Cortex of kidney (tissue), 1 donor: ENCODE measurements at places on chromosomes 1 and 21.

- DNase-seq: no peak
These were observed 14.0 kb downstream of the ARHGEF16 start for GRCh38 chr1:3468236-3469103.

- no peak for DNase-seq
These were observed 6.0 kb downstream of the COL9A2 start for GRCh38 chr1:40310983-40311642.

GRCh38 chr1:5980314-5981008 is 11.8 kb downstream of the NPHP4 start:
- no peak for DNase-seq

DNA sequence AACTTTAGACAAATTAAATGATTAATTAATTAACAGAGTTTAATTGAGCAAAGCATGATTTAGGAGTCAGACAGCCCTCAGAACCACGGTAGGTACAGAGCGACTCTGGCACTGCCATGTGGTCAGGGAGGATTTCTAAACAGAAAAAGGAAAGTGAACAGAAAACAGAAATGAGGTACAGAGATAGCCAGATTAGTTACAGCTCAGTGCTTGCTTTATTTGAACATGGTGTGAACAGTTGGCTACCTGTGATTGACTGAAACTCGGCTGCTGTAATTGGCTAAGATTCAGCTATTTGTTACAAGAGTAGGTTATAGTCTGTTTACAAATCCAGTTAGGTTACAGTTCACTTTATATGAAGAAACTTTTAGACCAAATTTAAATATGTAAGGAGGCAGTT is 163.0 kb upstream of the TNR start:
- DNase-seq: no peak

DNA sequence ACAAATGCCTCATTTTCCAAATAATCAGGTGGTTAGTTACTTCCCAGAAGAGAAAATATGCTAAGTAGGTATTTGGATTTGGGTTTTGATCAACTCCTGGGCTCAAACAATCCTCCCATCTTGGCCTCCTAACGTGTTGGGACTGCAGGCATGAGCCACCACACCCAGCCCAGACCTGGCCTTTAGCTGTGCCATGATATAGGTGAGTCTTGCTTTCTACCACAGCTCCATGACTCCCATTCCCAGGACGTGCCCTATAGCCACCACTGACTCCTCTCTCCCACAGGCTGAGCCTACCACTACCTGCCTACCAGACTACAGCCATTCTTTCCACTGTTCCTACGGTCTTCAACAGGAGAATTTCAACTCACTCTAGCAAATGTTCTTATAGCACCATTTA is 1.8 kb upstream of the SLC1A7 start:
- no peak for DNase-seq

DNA sequence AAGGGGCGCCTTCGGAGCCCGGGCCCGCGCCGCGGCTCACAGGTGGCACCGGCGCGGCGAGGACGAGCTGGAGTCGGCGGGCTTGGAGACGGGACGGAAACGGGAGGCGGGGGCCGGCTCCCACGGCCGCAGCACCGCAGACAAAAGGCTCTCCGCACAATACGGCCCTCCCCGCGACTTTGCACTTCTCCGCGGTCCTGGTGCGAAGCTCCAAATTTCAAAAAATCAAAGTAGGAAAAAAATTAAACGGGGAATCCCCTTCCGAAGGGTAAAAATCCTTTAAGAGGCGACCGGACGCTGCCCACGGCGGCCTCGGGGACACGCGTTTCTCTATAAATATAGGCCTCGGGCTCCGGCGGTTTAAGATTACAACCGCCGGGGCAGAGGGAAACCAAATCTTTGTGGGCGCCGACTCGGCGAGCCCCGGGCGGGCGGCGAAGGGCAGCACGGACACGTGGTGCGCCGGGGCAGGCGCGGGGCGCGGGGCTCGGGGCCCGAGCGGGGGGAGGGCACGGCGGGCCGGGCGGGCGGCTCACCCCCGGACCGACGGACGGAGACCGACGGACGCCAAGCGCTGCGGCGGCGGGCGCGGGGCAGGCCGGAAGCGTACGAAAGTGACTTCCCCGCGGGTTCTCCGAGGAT is 453 bp downstream of the PABPC4 start:
- DNase-seq: no peak

- DNase-seq: no peak
These were observed 12.1 kb downstream of the TIE1 start for GRCh38 chr1:43312663-43313515.

DNA sequence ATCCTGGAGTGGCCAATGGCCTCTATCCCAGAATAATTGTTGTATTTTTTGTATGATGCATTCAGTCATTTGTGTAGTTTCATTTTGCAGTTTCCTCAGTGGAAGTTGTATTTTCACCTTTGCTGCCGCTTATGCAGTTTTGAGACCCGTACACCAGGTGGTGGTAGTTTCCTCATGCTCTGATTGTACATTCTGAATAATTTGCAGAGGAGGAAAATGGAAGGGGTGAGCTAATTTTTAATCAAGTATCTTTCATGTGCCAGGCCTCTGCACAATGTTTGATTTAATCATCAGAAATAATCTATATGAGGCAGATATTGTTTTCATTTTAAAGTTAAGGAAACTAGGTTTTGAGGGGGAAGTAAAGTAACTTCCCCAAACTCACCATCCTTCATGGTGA is 29.5 kb downstream of the HLX start:
- DNase-seq: no peak

DNA sequence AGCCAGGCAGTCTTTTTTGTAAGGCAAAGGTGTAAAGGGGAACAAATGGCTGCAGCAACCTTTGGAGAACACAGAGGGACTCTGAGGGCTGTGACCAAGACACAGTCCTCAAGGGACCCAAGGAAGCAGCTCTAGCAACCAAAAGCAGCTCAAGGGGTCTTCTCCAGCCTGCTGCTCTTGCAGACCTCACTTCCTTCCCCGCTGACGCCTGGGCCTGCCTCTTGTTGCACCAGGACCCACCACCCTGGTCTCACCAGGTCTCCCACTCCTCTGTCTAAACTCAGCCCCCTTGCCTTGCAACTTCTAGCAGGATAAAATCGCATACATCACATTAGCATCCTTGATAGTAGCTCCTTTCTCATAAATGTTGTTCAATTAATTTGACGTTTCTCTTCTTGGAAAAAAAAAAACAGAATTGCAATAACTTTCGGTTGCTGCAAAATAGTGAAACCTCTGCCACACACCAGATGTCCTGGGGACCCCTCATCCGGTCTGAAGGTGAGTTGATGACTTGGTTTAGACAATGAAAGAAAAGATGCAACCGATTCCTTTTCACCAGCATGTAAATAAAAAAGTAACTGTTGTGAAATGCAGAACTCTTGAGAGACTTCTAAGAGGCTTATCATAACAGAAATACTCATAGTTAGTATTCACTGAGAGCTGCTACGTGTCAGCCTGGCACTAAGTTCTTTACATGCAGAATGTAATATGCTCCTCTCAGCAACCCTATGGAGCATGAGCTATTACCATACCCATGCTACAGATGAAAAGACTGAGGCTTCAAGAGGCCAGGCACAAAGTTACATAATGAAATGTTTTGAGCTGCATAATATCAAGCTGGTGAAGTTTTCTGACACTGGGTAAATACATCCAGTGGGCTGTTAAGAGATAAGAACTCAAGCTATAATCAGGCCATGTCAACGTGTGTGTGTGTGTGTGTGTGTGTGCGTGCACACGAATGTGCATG is 58.5 kb downstream of the UMODL1 start:
- DNase-seq: no peak

DNA sequence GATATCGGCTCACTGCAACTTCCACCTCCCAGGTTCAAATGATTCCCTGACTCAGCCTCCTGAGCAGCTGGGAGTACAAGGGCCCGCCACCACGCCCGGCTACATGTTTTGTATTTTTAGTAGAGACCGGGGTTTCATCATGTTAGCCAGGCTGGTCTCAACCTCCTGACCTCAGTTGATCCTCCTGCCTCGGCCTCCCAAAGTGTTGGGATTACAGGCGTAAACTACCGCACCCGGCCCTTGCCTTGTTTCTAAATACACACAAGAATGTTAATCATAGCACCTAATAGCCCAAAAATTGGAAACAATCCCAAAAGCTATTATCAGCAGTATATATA is 1.2 kb upstream of the MSTO1 start:
- no peak for DNase-seq

DNA sequence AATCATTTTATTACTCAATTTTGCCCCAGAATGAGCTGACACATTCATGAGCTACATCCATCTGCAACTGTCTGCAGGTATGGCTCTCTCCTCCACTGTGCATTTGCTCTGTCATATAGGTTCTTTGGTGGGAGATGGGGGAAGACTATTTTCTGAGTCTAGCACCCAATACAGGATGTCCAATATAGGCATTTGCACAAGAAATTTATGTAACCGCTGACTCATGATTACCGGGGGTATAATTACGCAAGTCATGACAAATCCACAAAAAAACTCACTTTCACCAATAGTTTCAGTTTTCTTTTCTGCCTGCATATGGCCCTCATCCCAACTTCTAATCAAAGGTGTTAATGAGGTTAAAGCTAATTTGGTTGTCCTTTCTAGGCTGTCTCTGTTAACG is 17.5 kb upstream of the VSIG8 start:
- DNase-seq: no peak

DNA sequence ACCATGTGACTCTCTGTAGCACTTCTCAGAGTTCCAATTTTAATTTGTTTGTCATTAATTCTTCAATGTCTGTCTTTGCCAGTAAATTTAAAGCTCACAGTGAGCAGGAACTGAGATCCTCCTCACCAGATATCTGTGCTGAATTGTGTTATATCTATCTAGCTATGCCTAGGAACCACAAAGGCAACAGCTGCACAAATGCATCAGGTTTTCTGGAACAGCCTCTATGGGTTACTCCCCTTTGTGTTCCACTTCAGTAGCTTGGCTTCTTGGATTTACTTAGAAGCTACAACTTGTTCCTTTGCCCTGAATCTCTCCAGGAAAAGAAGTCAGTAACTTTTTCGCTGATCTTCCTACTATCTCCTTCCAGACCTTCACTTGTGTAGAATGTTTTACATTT is 1237.8 kb upstream of the ADGRL4 start:
- DNase-seq: no peak

DNA sequence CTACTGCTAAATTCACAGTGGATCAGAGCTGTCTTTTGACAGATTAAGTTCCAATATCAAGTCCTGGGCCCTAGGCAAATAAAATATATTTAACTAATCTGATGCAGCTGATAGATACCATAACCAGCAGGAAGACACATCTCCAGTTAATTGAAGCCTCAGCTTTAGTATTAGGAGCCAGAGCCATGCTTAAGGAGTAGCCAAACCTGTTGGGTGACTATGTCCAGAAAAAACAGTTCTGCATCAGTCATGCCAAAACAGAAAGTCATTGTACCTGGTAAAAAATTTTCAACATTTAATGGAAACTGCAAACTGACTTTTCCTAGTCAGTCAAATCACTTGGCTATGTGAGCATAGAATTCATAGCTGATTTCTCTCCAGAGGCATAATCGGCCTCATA is 200.5 kb upstream of the RUNX1 start:
- DNase-seq: no peak

GRCh38 chr1:7755448-7755847 is 15.6 kb upstream of the VAMP3 start:
- DNase-seq: no peak

- DNase-seq: no peak
These were observed 16.3 kb downstream of the PCP4L1 start for GRCh38 chr1:161274874-161275273.

DNA sequence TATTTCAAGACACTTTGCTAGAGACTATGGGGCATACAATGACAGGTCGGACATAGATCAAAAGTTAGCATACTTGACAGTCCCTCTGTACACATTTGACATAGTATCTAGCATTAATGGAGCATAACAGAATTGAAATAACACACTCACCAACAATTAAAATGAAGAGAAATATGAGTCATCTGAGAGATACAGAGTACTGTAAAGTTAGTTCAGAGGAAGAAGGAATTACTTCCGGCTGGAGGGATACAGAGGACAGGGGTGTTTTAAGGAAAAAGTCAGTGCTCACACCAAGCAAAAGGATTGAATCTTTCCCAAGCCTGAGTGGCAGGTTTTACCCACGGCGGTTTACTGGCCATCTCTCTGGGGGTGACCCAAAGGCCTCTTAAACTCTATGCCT is 2.4 kb downstream of the ZMYND12 start:
- no peak for DNase-seq

DNA sequence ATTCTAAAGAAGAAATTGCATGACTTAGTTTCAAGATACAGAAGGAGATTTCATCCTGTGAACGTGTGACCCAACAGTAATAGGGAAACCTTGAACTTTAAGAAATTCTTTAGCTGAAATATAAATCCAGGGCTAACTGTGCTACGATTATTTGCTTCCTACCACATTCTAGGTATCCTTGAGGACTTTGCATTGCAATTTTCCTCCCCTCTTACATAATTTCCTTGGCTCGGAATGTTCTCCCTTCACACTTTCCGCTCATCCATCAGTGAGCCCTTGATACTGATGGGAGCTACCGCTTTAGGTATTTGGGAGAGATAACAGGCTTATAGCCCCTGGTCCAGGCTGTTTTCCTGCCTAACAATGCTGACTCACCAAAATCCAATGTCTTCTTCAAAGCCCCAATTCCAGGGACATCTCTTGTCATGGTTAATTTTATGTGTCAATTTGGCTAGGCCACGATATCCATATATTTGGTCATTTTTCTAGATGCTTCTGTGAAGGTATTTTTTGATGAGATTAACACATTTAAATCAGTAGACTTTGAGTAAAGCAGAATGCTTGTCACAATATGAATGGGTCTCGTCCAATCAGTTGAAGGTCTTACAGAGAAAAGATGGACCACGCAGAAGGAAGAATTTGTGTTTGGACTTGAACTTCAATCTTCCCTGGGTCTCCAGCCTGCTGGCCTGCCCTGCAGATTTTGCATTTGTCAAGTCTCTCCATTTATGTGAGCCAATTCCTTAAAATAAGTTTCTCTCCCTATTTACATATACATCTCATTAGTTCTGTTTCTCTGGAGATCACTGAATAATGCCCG is 121.2 kb downstream of the PTPN14 start:
- no peak for DNase-seq

DNA sequence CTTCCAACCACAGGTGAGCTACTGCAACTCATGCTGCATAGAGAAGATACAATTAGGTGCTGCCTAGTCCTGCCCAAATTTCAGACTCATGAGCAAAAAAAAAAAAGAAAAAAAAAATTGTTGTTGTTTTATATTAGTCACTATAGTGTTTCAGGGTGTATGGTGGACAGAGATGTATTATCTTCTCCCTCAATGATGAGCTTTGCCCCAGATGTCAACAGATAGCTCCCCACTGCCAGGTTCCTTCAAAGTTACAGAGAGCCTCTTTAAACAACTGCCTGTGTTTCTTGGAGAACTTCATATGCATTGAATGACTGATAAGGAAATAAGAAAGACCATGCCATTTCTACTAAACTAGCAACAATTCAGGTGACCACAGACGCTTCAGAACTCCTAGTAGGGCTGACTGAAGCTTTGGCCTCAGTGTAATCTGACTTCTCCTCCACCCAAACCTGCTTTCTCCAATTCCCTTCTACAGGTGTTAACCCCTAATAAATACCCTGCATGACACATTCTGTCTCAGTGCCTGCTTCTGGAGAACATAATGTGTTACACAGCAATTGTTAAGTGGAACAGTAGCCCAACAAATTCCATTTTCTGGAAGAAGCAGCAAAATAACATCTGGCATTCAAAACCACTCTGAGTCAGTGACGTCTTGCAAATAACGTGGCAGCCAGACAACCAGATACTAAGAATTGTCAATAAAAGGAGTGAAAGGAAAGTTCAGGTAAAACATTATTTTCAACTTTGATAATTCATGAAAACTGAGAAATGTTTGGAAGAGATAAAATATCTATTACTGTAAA is 147.7 kb downstream of the CDC42BPA start:
- no peak for DNase-seq
